ENCODE measurements at places on chromosomes 3 and 15.

- no peak for ATAC-seq
These were observed 1.3 kb downstream of the SLC27A2 start for GRCh38 chr15:50183112-50183794.

DNA sequence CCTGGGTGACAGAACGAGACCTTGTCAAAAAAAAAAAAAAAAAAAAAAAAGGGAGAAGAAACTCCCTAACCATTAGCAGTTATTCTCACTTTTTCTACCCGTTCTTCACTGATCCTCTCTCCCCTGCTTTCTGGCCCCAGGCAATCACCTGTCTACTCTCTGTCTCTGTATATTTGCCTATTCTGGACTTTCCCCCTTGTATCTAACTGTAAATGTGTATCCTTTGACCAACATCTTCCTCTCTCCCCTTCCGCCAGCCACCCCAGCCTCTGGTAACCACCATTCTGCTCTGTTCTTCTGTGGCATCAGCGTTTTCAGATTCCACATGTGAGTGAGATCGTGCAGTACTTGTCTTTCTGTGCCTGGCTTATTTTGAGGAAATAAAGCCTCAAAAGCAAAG, 6.9 kb downstream of the CYFIP1 start:
- ATAC-seq: no peak

DNA sequence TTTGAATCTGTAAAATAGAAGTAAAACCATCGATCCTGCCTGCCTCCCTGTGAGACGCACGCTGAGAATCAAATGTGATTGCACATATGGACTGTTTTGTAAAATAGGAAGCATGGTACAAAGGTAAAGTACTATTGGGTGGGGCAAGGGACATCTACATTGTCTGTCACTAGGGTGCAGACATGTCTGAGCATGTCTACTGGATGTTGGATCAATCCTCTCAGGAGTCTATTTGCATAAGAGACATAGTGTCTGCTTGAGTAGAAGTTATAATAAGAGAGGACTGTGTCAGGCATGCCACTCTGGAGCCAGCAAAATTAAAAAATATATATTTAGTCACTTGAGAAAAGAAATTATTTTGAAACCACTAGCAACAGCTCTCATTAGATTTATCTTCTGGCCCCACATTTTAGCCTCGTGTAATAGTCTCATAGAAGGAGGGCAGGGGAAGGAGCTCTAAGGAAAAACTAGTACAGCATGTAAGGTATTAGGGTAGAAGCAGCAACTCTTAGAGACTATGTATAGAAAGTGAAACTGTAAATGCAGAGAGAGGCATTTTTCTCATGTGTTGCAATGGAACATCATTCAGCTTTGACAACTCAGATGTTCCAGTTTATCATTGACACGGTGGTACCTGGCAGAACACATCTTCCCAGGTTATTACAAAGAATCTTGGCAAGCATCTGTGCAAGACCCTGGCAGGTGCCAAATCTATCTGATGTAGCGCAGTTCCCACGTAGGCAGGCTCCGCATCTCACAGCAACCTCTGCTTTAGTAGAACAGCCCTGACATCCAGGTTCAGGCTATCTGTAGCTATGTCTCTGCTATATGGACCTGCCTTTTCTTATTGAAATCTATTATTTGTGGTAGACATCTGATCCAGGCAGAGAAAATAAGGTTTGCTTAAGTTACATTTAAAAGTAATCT, 85.2 kb upstream of the CHL1 start:
- no peak for ATAC-seq

- ATAC-seq: no peak
These were observed 32.5 kb downstream of the ACAD9 start for GRCh38 chr3:128911911-128912310.

- no peak for ATAC-seq
These were observed 125.0 kb downstream of the PLD1 start for GRCh38 chr3:171685116-171685895.

- ATAC-seq: peak; percentile 51
These were observed at the start of gene CHRNB4 for GRCh38 chr15:78641102-78641748. CHRNB4 (minus strand) TSS chr15:78641210; CDS start chr15:78641133, 77 bp downstream.

- no peak for ATAC-seq
These were observed 27.8 kb upstream of the ADGRG7 start for GRCh38 chr3:100581650-100582049.

GRCh38 chr3:177703788-177704187, 506.5 kb upstream of the TBL1XR1 start:
- ATAC-seq: no peak

- ATAC-seq: no peak
These were observed 221.3 kb downstream of the OPA1 start for GRCh38 chr3:193814166-193814892.

DNA sequence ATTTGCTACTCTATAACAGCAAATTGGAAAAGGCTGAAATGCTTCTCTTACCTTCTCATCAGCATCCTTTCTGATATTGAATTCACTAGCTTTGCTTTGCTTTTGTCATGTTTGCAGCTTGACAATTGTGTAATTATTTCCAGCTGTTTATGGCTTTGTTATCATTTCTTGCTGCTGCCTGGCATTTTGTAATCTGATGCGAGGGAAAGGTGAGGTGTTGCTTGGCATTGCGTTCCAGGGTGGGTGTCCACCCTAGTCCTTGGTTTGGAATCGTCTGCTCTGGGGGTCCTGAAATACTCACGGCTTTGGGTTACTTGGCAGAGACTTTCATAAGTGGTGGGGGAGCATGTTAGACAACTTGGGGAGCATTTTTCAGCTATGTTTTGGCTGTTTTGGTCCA, 2.9 kb downstream of the CACNA2D3 start:
- ATAC-seq: no peak

GRCh38 chr15:25061808-25062550, 107.2 kb downstream of the SNRPN start:
- no peak for ATAC-seq

DNA sequence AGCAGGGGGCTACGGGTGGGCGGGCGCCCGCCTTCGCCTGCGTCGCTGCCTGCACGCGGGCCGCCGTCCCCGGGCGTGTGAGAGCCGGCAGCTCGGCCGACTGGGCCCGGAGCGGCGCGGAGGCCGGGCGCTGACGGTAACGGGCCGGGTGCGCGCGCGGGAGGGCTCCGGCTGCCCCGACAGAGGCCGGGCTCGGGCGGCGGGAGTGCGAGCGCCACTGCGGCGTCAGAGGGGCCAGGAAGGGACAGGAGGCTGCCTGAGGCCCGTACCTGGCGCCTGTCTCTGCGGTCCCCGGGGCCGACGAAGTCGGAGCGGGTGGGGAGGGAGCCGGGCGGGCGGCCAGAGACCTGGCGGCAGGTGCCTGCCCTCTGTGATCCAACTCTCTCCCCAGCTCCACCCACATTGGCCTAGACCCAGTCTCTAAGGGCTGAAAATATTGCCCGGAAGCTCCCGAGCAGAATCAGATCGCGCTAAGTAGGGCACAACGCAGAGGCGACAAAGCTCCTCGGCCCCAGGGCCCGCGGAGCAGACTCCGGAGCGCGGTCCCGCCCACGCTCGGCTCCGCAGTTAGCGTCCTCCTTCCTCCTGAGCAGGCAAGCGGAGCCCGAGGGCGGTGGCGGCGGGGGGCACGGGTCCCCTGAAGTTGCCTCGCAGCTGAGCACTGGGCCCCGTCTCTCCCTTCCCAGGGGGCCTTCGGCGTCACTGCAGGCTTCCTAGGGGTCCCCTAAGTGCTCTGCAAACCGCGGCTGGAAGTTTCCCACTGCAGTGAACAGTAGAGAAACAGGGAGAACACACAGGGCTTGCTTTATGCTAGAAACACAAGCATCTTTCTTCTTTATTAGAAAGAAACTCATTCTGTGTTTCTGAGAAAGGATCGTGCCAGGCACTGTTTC, at the start of gene MAN2A2:
MAN2A2 (plus strand) TSS at position 463 of the 893 bp plus-strand sequence. CDS start 906 bp downstream, outside the sequence.
- ATAC-seq: peak; percentile 83

DNA sequence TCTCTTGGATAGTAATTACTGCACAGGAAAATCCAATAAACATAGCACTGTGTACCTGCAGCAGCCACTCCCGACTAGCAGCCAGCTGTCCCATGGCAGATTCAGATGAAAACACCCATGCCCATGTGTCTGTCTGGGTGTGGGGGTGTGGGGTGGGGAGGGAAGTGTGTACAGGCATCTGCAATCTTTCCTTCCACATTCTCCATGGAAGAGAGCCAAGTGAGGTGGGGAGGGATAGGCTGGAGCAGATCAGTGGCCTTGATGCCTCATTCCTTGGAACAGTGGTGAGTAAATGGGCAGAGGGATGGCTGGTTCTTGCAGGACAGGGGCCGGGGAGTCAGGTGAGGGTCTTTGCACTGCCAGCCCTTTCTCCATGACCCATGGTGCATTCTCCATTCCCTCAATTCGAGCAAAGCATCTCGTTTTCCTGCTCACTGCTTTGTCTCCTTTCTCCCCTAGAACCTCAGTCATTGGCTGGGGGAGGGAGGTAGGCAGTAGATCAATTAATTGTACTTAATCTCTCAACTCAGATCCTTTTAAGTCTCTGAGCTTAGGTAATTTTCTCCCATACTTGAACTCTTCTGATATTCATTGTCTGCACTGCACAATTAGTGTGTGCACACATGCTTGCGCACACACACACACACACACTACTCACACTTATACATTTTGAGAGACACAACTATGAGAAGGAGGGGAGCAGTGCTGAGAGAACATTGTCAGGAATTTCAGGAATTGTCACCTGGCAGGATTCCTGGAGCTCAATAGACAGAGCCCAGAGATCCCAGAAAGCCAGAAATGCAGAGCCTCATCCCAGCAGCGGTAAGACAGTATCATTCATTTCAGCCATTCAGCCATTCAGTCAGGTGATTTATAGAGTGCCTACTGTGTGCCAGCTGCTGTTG, 31.9 kb downstream of the PDIA5 start:
- no peak for ATAC-seq

DNA sequence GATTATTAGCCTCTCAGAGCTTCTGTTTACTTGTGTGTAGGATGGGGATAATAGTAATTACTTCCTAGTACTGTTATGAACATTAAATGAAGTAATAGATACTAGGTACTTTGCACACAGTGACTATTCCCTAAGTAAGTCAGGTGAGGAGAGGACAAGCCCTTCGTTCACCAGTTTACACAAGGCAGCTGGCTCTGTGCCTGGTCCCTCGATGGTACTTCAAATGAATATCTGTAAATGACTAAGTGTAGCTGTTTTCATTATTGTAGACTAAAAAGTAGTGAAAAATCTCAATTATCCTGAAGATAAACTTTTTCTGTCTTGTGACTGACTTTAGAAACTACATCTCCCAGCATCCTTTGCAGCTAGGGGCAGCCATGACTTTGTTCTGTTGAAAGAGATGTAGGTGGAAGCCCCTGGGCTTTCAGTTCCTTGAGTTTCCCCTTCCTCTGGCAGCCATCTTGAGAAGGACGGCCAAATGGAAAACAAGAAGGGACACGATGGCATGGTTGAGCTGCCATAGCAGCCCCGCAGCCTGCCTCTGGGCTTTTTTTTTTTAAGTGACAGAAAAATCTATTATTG, 11.7 kb upstream of the WNT7A start:
- no peak for ATAC-seq

GRCh38 chr15:69795601-69796000, 302.1 kb downstream of the TLE3 start:
- no peak for ATAC-seq

- peak; percentile 5 for ATAC-seq
These were observed 682 bp downstream of the ETFA start for GRCh38 chr15:76310475-76311099.

GRCh38 chr3:174955513-174956016, 96.4 kb downstream of the NAALADL2 start:
- ATAC-seq: no peak

DNA sequence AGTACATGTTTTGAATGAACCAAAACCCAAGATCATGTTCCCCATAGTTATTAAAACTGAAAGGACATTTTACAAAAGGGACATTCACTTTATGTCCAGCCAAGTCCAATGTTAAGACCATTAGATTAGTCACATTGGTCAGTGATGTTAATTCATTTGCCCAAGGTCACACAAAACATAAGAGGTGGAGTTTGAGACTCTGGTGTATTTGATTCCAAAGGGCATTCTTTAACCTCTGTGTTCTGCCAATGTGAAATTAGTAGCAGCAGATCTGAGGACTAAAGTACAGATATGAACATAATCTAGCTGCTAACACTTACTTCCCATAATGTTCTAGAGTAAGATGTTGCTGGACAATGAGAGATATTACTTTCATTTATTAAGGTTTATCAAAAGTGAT, 425.6 kb downstream of the TUSC7 start:
- ATAC-seq: no peak

DNA sequence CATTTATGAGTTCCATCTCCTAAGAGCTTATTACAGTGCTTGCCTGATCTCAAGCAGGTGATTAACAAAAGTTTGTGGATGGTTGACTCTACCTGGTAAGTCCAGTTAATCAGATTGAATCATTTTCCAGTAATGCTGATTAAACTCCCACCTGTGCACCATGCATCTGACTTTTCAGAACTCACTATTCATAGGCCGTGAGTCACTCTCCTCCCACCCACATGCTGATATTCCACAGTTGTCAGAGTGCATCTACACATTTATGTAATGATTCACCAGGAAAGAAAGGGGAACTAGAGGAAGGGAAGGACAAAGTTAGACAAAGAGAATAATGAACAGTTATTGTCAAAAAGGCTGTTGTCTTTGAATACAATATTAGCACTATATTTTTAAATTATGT, 106.2 kb upstream of the UBE3A start:
- ATAC-seq: no peak

DNA sequence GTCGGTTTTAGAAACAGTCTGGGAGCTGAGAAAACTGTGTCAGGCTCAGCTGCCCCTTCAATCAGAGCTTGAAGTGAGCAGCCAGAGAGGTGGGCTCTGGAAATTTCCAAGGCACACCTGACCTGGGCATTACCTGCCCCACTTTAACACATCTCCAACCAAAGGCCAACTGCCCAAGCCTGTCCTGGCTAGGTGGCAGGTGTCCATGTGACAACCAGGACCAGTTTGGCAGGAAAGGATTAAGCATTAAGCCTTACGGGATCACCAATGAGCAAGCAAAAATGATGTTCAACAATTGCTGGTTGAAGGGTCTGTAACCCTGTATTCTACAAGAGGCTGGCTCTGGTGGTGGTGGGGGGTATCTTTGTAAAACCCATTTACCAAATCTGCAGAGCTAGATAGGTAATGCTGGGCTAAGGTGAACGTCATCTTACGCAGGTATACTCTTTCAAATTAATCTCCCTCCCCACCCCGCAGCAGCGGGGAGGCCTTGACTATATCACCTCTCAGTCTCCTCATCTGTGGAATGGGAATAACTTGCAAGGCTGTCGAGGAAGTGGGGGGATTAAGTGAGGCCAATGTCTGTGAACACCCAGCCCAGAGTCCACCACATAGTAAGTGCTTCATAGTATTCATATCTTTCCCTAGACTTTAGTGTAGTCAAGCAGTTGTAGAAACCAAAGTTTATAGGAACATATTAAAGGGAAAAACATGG, 183.2 kb downstream of the MEGF11 start:
- ATAC-seq: no peak

DNA sequence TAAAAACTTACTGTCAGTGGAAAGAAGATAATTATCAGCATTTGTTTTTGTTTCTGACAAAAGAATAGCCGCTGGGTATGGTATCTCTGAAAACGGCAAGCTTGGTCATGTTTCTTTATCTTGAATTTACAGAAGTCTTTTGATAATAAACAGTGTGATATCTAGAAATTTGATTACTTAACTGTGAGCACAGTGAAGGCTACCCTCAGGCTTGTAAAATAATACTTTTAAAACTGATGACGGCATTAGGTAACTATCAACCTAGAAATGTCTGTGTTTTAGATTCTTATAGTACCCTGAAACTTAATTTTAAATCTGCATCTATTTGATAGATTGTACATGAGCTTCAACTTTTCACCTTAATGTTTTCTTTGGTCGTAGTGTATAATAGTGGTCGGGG, 43.4 kb downstream of the NSUN3 start:
- ATAC-seq: no peak
